ENCODE measurements at places on chromosomes 5 and 9.

DNA sequence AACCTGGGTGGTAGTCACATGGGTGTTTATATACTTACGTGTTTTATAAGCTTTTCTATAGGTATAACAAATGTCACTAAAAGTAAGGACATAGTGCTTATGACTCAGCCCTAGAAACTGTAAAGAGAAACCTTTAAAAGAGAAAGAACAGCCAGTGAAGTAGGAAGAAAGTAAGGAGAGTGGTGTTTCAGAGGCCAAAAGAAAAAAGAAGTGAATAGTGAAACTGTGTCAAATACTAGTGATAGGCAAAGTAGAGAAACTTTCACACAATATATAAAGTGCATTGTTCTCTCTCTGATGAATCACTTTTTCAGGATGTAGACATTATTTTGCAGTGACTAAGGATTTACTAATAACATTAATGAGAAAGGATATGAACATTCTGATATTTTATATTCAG, 74.2 kb upstream of the SUSD1 start:
- no peak for DNase-seq

DNA sequence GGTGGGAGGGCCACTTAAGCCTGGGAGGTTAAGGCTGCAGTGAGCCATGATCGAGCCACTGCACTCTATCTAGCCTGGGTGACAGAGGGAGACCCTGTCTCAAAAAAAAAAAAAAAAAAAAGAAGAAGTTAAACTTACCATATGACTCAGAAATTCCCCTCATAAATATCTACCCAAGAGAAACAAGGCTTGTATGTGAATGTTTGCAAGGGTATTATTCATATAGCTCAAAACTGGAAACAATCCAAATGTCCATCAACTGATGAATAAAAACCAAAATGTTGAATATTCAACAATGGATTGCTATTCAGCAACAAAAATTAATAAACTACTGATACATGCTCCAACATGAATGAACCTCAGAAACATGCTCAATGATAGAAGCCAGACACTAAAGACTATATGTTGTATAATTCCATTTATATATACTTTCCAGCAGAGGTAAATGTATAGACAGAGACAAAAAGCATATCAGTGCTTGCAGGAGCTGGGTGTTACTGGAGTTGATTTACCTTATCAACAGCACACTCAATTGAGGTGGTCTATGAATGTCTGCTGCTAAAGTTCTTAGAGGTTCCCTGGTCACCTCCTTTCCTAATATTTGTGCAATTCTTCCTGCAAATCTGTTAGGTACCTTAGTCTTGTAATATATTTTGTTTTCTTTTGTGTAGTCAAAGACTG, 5.3 kb upstream of the SREK1 start:
- no peak for DNase-seq

GRCh38 chr5:141809380-141810096, 68.7 kb downstream of the PCDH1 start:
- DNase-seq = no peak

GRCh38 chr5:132749506-132749905, 2.3 kb downstream of the CCNI2 start:
- DNase-seq = no peak

DNA sequence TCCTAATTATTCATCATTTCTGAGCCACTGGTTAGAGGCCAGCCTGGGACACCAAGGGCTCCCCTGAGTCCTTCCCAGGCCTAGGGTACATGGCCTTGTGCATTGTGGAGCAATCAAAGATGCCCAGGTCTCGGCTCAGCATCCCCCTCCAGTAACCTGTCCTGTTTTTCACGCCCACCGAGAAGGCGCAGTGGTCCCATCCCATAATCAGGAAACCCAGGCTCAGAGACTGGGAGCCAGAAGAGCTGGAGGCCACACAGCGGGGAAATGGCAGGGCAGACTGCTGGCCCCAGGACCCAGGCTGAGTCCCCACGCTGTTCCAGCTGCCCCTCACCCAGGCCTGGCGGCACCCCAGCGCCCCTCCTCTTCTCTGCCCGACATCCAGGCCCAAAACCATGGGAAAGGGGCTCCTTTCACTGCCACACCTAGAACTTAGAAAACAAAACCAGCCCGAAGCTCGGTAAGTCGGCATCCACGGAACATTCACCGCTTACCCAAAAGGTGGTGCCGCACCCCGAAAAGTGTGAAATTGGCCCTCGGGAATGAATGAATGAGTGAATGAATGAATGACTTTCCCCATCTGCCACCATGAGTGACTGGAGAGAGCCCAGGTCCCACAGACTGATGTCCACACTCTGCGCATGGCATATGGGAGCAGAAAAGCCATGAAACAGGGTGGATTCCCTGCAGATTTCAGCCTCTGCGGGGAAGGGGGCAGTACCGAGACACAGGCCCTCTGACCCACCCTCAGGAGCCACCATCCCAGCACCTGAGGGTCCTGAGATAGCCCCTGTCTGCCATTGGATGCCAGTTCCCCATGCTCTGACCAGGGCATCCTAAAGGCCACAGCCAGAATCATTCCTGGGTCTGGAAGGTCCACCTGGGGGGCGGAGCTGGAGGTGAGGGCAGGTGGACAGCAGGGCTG, 132.5 kb downstream of the OLFM1 start:
- no peak for DNase-seq

- peak; percentile 45 for DNase-seq
Measured at GRCh38 chr5:151660616-151661495, 25.9 kb downstream of the SPARC start.

DNA sequence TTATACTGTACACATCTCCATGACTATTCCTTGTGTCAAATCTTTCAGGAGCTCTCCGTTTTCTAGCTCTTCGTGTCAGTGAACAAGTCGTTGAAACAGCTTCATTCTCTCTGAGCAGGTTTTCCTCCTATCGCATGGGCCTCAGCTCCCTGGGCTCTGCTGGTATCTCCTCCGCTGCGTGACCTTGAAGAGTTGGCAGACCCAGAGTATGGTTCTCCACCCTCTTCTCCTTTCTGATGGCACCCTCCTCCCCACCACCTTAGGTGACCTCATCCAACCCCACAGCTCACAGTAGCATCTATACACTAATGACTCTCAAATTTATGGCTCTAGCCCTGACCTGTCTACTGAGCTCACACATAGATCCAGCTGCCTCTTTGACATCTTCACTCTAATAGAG, 36.0 kb upstream of the PDE8B start:
- DNase-seq = no peak

DNA sequence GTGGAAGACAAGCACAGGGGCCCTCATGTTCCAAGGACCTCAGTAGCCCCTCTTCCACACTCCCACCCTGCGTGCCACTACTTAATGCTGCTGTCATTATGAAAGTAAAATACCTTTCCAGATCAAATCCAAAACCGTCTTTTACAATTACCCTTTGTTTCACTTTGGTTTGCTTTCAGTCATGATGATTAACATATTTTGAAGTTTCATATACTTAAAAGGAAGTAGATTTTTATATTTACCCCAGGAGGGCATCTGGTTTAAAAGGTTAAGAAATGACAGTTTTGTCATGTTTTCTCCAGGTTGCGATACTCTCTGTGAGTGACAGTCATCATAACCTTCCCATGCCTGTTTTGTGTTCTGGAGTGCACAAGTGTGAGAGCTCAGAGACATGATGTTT, 13.5 kb upstream of the MAP1B start:
- no peak for DNase-seq

- DNase-seq = no peak
Measured at GRCh38 chr5:135718151-135718550, 116.3 kb upstream of the SLC25A48 start.

DNA sequence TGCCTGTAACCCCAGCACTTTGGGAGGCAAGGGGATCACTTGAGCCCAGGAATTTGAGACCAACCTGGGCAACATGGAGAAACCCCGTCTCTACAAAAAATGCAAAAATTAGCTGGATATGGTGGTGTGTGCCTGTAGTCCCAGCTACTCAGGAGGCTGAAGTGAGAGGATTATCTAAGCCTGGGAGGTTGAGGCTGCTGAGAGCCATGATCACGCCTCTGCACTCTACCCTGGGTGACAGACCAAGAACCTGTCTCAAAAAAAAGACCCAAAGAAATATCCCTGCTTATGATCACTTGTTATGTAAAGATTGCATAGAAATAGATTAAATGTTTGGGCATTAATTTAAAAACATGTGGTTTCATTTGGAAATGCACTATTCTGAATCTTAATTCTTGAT, 125.1 kb downstream of the UGCG start:
- DNase-seq = no peak

- DNase-seq = no peak
Measured at GRCh38 chr9:115992834-115993233, 160.8 kb upstream of the PAPPA start.

All from skin of body (tissue), 3 donors.